RWPE1 (cell line): ENCODE measurements at places on chromosomes 4 and X.

- DNase-seq = no peak
Measured at GRCh38 chr4:11354531-11354930, 74.2 kb downstream of the HS3ST1 start.

DNA sequence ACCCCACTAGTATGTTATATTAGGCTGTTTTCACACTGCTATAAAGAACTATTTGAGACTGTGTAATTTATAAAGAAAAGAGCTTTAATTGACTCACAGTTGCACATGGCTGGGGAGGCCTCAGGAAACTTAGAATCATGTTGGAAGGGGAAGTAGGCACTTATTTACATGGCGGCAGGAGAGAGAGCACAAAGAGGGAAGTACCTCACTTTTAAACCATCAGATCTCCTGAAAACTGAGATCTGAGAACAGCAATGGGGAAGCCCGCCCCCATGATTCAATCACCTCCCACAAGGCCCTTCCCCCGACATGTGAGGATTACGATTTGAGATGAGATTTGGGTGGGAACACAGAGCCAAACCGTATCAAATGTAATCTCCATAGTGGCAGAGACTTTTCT, 45.4 kb upstream of the XK start:
- no peak for DNase-seq

DNA sequence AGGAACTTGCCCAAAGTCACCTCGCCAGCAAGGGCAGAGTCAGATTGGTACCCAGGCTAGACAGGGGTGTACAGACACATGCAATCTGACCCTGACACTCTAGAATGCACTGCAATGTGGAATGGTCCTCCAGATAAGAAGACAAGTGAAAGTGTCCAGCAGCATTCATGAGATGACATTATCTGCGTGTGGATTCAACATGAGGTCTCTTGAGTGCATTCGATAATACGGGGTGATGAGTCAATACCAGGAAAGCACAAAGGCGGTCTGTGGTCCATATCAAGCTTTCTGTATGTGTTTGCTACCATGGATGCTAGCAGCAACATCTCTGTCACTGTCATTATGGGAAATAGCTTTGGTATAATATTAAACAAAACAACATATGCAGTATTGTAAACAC, 6.8 kb upstream of the XAGE3 start:
- DNase-seq = no peak

DNA sequence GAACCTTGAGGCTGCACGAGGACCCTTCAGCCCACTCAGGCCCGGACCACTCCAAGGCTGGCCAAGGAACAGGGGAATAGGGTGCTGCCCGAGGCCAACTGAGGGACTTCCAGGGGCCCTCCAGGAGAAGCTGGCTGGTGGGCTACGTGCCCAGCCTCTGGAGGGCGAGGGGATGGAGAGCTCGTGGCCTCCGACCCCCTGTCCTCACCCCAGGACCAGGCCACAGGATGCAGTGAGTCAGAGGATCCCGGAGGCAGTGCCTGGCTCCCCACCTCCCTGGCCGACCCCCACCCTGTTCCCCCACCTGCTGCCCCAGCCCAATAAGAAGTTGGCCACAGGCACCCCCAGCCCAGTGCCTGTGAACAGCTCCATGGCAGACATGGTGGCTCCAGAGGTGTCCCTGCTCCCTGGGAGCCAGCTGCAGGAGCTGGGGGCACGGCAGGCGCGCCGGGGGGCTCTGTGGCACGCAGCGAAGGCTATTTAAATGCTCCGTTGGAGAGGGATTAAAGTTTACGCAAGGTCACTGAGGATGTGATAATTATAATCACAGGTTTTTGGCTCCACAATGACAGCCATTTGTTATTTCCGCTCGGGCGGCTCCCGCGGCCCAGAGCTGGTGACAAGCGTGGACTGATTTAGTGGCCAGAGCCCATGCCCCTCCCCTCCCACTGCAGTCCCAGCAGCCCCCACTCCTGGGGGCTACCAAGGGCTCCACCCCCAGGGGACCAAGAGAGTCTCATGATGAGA, 95.7 kb upstream of the NKX1-1 start:
- no peak for DNase-seq

DNA sequence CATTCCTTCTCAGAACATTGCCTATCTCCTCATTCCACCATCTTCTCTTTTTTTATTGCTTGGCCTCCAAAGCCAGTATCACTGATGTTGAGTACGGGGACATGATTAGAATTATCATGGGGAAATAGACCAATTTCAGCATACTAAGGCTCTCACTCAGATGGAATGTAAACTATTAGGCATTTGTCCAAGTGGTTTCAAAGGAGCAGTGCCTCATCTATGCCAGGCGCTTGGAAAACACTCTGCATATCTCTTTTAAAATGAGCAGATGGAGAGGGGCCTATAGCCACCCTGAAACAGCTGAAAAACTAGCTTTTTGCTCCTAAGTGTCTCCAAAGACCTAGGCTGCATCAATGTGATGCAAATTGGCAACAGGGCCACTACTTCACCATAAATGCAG, 150.8 kb upstream of the DIPK2B start:
- peak; percentile 2 for DNase-seq

DNA sequence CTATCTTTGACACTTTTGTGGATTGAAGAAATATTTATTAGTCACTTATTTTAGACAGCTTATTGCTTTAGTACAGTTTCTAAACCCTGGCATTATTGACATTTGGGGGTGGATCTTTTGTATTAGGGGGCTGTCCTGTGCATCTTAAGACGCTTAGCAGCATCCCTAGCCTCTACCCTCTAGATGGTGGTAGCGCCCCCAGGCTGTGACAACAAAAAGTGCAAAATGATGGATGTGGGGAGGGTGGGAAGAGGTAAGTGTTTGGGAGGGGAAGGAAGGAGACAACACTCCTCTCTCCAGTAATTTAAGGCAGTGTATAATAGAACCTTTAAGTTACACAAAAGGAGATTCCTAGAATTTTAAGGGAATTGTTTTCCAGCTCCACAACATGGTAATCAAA, 1210.6 kb downstream of the C4orf33 start:
- no peak for DNase-seq

DNA sequence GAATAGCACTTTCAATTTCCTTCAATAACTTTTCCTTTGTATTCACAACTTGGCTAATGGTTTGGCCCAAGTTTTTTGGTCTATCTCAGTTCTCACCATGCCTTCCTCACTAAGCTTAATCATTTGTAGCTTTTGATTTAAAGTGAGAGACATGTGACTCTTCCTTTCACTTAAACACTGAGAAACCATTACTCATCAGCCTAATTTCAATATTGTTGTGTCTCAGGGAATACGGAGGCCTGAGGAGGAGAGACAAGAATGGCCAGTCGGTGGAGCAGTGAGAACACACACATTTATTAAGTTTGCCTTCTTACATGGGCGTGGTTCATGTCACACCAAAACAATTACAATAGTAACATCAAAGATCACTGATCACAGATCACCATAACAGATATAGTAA, 56.7 kb downstream of the TSPAN5 start:
- no peak for DNase-seq

- no peak for DNase-seq
Measured at GRCh38 chr4:16075061-16075460, 8.8 kb downstream of the PROM1 start.

DNA sequence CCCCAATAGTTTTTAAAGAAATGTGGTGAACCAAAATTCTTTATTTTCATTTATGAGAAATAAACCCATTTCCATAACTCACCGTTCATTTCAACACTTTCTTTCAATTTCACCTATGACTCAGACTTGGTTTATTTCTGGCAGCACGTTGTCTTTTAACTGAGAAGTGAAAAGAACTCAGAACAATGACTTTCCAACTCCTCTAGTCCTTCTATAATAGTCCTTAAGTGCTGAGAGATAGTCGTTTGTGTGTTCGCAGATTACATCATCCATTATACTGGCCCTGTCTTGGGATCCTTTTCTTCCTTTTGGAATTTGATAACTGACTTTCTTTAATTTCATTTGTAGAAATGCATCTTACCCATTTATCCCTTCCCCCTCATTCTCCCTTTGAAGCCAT, 113.6 kb downstream of the GLUD2 start:
- no peak for DNase-seq

DNA sequence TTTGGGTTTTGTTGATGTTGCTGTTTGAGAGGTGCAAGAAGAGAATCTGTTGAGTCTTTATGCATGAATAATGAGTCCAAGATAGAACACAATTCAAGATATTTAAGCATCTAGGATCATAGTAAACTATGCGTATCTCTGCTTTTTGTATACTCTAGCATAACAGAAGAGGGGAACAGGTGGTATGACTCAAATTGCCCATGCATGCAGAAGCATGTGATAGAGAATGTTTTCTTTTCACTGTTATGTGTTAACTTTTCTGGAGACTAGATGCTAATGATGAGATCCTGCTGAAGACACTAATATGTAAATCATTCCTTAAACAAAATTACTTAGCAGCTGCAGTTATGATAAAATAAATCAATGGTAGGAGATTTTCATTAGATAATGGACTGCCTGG, 165.3 kb upstream of the FTHL17 start:
- no peak for DNase-seq

DNA sequence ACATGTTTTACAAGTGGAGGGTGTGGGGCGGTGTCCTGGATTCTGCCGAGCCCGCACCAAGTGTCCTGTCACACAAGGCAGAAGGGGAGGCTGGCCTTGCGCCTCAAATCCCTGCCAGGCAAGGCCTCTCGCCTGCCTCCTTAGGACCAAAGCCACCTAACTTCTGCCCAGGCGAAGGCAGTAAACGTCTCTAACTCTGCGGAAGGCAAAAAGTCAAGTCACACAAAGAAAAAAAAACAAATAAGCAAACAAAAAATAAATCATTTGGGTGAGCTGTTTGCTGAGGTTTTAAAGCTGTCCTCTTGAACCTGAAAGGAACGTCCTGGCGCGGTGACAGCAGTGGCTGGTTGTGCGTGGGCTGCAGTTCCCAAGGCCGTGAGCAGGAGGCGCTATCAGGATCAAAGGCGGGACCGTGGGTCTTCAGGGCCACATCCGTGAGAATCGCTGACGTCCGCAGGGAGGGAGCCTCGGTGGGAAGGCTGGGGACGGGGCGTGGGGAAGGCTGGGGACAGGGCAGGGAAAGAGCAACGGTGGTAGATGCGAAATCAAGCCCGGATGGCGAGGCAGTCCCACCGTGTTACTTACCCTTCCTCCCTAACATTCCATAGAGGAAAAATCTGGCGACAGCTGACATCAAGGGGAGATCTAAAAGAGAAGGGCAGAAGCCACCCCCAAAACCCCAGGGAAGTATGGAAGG, 99.1 kb downstream of the TRAPPC11 start:
- DNase-seq = no peak

DNA sequence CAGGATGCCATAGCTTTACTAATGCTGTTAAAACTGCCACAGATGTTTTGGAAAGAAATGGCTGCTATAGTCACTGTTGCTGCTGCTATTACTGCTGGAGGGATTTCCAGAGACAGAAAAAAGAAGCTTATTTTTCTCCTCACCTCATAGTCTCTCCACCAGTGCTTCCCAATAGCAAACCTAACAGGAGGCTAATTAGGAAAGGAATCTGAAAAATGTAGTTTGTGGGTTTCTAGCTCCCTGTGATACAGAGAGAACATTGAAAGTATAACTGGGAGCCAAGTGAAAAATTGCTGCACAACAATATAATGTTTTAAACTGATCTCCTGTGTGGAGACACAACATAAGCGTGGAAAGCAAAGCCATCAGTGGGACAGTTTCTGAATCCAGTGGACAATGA, 8.6 kb upstream of the TSPAN7 start:
- no peak for DNase-seq

DNA sequence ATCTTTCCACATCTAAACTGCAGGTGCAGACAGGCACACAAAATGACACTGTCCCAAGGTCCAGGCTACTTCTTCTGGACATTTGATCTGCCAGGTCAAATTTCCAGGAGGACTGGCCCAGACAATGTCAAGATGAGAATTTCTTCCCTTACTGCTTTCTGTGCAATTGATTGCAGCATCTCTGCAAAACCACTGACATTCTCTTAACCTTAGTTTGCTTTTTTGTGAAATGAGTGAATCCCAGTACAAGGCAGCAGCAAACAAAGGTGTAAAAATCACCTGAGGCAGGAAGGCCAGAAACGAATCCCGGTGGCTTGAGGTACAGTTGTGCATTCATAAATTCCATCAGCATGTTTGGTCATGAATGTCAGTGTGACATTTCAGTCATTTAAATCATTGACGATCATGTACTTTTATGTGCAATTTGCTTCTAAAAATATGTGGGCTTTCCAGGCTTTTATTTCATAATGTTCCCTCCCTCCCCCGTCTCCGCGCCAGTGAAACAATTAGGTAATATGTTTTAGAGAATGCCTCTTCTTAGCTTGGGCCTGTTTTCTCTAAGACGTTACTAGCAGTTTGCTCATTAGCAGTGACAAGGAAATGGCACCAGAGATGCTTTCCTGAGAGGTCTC, 39.1 kb downstream of the NHS start:
- DNase-seq = peak; percentile 11

GRCh38 chrX:156001001-156001666, 3.6 kb downstream of the IL9R start:
- no peak for DNase-seq

- DNase-seq = no peak
Measured at GRCh38 chrX:51155157-51155556, 177.5 kb upstream of the NUDT10 start.

DNA sequence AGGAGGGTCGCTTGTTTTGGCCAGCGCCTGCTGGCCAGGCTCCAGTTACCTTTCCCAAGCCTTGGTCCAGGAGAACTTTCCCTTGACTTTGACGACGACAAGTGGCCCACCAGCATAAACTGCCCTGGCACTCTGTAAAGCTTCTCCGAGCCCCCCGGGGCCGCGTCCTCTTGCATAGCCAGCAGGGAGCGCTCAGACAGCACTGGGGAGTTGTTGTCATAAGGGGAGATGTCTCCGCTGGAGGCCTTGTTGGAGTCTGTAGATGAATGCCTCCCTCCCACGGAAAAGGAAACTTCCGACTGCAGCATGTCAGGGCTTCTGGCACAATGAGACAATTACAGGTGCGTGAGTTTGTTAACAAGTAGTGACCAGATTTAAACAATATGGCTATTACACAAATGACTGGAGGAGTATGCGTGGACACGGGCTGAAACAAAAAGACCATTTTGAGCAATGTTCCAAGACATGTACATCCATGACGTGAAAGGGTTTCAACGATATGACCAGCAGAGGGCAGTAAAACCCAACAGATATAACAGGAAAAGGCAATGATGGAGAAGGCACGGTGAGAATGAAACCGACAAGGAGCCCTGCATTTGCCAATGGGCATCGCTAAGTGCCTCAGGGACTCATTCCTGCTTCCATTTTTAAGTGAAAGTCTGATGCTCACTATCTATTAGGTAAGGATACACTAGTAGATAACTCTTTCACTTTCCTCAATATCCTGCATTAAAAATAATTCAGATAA, 33.0 kb downstream of the HCCS start:
- DNase-seq = peak; percentile 29

GRCh38 chr4:8294036-8294435, 24.5 kb downstream of the HTRA3 start:
- no peak for DNase-seq
